ENCODE measurements at places on chromosomes 3 and 15.

- DNase-seq, result no peak
These were observed 88.7 kb downstream of the LIPC start for GRCh38 chr15:58520464-58520863.

- DNase-seq, result no peak
These were observed 34.3 kb downstream of the CCDC66 start for GRCh38 chr3:56591262-56591661.

DNA sequence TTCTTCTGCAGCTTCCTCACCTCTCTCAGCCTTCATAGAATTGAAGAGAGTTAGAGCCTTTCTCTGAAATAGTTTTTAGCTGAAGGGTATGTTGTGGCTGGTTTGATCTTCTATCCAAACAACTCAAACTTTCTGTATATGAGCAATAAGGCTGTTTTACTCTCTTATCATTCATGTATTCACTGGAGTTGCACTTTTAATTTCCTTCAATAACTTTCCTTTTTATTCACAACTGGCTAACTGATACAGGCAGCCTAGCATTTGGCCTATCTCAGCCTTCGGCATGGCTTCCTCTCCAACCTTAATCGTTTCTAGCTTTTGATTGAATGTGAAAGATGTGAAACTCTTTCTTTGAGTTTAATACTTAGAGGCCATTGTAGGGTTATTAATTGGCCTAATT, 109.3 kb downstream of the GTPBP8 start:
- no peak for DNase-seq

- no peak for DNase-seq
These were observed 463.5 kb downstream of the FOXP1 start for GRCh38 chr3:71120012-71120411.

GRCh38 chr3:56042326-56042951, 425.8 kb downstream of the ERC2 start:
- no peak for DNase-seq

DNA sequence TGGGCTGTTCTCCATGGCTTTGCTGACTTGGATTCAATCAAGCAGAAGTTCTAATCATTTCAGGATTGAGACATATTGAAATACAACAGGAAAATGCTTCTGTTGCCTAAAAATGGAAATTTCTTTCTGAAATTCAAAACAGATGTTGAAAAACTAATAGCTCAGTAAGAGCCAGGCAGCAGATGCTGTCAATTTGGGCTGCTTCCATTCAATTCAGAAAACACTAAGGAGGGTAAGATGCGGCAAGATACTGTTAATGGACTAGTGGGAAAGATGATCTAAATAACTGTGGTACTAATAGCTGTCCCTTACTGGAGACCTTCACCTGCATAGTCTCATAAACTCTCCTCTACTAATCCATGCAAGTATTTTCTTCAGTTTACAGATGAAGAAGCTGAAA, 53.5 kb downstream of the DGKG start:
- no peak for DNase-seq

Measured in posterior cingulate gyrus (tissue), 11 donors.